ENCODE measurements at places on chromosomes 16 and 17. TPM values are rescaled to one million over a fixed set of nuclear protein-coding genes. Genes with fewer than 3 reads are reported as not detected.

GRCh38 chr17:60086818-60087591, 8.3 kb upstream of the HEATR6 start:
- H3K4me1 ChIP-seq: peaks cover 19% of the 10 kb centered on the region
- H3K36me3 ChIP-seq: no peaks in the 10 kb centered on the region
- no peak overlapping the region for H3K4me3 ChIP-seq
- no peaks in the 10 kb centered on the region for H3K27me3 ChIP-seq

GRCh38 chr16:17261197-17261858, 209.4 kb downstream of the XYLT1 start:
- H3K4me1 ChIP-seq: no peaks in the 10 kb centered on the region
- no peaks in the 10 kb centered on the region for H3K36me3 ChIP-seq
- H3K27ac ChIP-seq: no peak overlapping the region
- no peak for DNase-seq
- H3K27me3 ChIP-seq: no peaks in the 10 kb centered on the region

The KRTAP4-2 gene
- not detected for total RNA-seq

The TBX6 gene
- total RNA-seq: 2.3 TPM

DNA sequence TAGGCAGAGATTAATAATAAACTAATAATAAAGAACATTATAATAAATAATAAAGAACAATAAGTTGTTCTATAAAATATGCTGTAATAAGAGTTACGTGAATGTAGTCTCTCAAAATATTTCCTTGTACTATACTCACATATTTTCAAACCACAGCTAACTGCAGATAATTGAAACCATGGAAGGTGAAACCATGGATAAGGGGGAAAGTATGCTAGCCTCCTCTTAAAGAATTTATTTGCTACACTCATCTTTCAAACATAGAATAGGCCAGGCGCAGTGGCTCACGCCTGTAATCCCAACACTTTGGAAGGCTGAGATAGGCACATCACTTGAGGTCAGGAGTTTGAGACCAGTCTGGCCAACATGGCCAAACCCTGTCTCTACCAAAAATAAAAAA, 18.5 kb downstream of the CYTH1 start:
- no peak overlapping the region for H3K4me3 ChIP-seq
- no peaks in the 10 kb centered on the region for H3K4me1 ChIP-seq

- DNase-seq: no peak
- no peaks in the 10 kb centered on the region for H3K27me3 ChIP-seq
- H3K4me3 ChIP-seq: no peak overlapping the region
- H3K27ac ChIP-seq: no peak overlapping the region
Observed at GRCh38 chr17:58335779-58336455, 7.3 kb upstream of the TSPOAP1 start.

DNA sequence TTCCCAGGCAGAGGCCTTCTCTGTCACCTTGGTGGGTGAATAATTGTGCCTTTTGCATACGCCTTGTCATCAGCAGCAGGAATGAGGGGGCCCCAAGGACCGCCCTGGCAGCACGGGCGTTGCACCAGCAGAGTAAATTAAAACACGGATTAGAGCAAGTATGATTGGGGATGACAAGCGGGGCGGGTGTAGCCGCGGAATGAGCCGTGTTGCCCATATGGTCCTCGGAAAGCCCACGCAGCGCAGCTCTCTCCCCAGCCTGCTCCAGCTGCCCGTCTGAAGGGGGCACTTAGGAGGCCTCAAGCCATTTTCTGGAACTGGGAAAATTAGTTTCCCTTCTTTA, 299.4 kb upstream of the IRX3 start:
- peak overlapping the region; percentile 83 for H3K27ac ChIP-seq
- no peaks in the 10 kb centered on the region for H3K36me3 ChIP-seq

The NOD2 gene
- 3.3 TPM for total RNA-seq

DNA sequence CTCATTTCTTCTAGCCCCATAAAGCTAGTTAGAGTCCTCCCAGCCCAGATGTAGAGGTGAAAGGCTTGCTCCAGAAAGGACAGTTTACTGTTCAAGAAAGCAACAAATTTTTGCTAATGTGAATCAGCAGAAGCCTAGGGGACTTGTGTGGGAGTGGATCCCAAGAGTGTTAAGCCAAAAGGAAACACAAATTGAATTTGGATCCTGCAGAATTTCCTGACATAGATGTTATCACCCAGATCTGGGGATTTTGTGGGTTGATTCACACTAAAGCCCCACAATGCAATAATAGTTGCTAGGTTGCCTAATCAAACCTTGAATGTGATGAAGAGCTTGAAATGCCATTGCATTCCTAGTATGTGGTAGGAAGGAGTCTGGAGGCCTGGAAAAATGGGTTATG, 135.2 kb upstream of the HS3ST3A1 start:
- no peak overlapping the region for H3K27ac ChIP-seq
- no peaks in the 10 kb centered on the region for H3K27me3 ChIP-seq
- no peaks in the 10 kb centered on the region for H3K36me3 ChIP-seq
- DNase-seq: no peak
- no peaks in the 10 kb centered on the region for H3K4me1 ChIP-seq

The MARCHF10 gene
- total RNA-seq: not detected

DNA sequence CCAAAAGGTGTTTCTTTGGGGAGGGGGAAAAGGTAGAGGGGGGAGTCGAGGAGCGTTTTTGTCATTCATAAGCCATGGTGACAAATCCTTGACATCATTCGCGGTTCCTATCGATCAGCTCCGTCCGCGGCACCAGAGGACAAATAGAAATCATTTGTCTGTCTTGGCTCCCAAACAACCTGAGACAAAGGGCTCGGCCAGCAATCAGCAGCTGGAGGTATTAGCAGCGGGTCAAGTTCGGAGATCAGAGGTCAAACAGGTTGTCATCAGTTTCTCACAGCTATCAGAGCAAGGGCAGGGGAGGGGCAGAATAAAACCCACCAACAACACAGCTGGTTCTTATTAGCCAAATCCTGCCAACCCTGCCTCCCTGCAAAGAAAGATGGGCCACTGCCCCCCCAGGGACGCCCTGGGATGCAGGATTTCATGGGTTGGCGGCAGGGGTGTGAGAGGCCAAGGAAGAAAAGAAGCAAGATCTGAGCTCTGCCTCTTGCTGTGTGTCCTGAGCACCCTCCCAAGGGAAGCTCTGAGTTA, 145.3 kb upstream of the LHX1 start:
- DNase-seq: no peak
- H3K27ac ChIP-seq: no peak overlapping the region
- no peak overlapping the region for H3K4me3 ChIP-seq
- peaks cover 18% of the 10 kb centered on the region for H3K4me1 ChIP-seq

The WFIKKN1 gene
- total RNA-seq: 6.8 TPM

- no peaks in the 10 kb centered on the region for H3K36me3 ChIP-seq
- H3K4me3 ChIP-seq: no peak overlapping the region
- no peaks in the 10 kb centered on the region for H3K4me1 ChIP-seq
- no peak overlapping the region for H3K27ac ChIP-seq
- peak; percentile 77 for DNase-seq
Observed at GRCh38 chr16:17556276-17557052, 85.7 kb upstream of the XYLT1 start.

- no peaks in the 10 kb centered on the region for H3K36me3 ChIP-seq
- peak; percentile 47 for DNase-seq
- no peak overlapping the region for H3K4me3 ChIP-seq
- H3K27ac ChIP-seq: 0 out of 2 replicates have a peak overlapping the region, but pooled peaks have one; percentile 39
- H3K4me1 ChIP-seq: no peaks in the 10 kb centered on the region
Observed at GRCh38 chr16:69481901-69482341, 57.5 kb downstream of the CYB5B start.

DNA sequence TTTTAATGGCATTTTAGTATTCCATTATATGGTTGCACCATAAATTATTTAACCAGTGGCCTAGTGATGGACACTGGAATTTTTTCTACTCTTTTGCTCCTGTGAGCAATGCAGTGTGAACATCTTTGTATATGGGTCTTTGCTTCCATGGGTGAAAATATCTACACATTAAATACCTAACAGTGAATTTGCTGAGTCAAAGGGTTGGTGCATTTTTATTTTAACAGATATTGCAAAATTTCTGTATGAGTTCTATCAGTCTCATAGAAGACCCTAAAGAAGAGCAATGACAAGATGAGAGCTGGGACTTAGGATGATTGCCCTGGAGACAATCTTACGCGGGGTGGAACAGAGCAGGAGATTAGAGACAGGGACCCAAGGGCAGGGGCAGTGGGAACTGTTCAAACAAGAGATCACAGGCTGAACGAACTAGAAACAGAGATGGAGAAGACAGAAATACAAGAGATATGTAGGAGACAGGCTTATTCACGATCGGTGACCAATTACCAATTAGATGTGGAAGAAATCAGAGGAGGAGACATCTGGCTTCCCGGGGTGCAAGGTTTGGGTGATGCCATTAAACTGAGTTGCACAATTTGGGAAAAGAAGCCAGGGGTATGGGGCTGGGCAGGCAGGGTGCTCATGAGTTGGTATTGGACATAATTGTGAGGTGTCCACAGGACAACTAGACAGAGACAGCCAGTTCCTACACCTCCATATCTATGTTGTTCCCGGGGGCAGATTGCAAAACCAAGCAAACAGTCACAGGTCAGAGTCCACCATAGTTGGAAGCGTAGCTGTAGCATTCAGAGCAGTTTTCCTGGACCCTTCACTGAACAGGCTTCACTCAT, 39.9 kb upstream of the LONP2 start:
- no peak overlapping the region for H3K4me3 ChIP-seq
- H3K4me1 ChIP-seq: no peaks in the 10 kb centered on the region
- no peak overlapping the region for H3K27ac ChIP-seq
- H3K36me3 ChIP-seq: no peaks in the 10 kb centered on the region

- 0 out of 2 replicates have a peak, but pooled peaks cover 3% of the 10 kb centered on the region for H3K4me1 ChIP-seq
- no peak overlapping the region for H3K27ac ChIP-seq
- H3K36me3 ChIP-seq: no peaks in the 10 kb centered on the region
- no peaks in the 10 kb centered on the region for H3K27me3 ChIP-seq
- no peak for DNase-seq
- no peak overlapping the region for H3K4me3 ChIP-seq
Observed at GRCh38 chr17:15157051-15157450, 108.1 kb downstream of the PMP22 start.

DNA sequence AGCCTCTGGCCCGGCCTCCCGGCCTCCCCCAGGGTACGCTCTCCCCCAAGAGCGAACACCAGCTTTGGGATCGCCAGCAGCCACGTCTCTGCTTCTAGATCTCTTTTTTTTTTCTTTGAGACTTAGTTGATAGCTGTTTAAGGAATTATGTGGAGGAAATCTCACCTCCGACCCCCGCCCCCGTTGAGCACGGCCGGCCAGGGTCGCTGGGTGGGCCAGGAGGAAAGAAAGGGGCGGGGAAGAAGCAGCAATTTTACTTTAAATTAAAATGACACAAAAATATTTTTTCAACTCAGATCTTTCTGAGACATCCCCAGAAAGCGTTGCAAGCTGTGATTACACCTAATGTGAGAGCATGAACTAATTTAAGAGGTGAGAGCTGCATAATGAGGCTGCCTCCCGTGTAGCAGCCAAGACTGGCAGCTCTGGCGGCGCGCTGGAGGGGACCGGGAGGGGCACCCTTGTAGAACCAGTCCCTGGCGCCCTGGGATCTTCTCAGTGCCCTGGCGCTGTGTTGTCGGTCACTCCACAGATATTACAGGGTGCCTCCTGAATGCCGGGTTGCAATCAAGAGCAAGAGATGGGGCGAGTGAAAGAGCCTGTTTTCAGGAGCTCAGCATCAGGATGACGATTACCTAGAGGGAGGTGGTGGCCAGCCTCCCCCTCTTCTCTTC, 1.9 kb upstream of the CBLN1 start:
- peaks cover 75% of the 10 kb centered on the region for H3K27me3 ChIP-seq
- peak overlapping the region; percentile 79 for H3K4me3 ChIP-seq
- no peak overlapping the region for H3K27ac ChIP-seq
- H3K36me3 ChIP-seq: no peaks in the 10 kb centered on the region
- H3K4me1 ChIP-seq: peaks cover 33% of the 10 kb centered on the region

GRCh38 chr17:68777243-68777855, 176.2 kb upstream of the FAM20A start:
- H3K27ac ChIP-seq: no peak overlapping the region
- DNase-seq: peak; percentile 74
- H3K27me3 ChIP-seq: no peaks in the 10 kb centered on the region

The MPV17L gene
- 11.7 TPM for total RNA-seq

- no peak overlapping the region for H3K4me3 ChIP-seq
- H3K27ac ChIP-seq: no peak overlapping the region
- peaks cover 3% of the 10 kb centered on the region for H3K4me1 ChIP-seq
- DNase-seq: no peak
Observed at GRCh38 chr17:81253358-81254131, 14.4 kb downstream of the NDUFAF8 start.

DNA sequence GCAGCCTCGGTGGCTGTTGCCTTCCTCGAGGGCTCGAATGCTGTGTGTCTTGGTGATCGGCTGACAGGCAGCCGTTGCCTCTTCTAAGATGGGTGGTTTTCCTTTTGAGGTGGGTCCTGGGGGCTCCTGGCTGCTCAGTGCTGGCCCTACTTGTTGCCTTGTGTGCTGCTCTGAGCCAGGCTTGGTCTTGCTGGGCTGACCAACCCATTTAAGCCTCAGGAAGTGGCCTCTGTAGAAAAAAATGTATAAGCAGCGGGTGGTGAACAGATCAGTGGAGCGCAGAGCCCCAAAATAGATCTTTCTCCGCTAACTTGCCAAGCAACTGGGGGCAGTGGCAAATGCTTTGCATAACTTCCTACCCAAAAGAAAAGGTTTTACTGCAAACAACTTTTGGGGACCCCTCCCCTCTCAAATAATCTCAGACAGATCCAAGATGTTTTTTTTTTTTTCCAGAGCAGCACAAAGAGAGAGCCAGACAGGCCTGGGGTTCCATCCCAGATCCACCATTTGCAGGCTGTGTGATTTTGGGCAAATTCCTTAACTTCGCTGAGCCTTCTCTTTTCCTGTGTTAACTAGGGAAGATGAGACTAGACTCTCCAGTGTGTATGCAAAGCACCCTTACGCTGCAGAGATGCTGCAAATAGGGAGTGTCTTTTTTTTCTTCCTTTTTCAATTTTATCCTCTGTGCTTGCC, 42.5 kb downstream of the PLCG2 start:
- peak; percentile 42 for DNase-seq
- H3K27me3 ChIP-seq: no peaks in the 10 kb centered on the region
- H3K4me1 ChIP-seq: peaks cover 20% of the 10 kb centered on the region
- H3K27ac ChIP-seq: peak overlapping the region; percentile 15

The CLEC3A gene
- not detected for total RNA-seq

DNA sequence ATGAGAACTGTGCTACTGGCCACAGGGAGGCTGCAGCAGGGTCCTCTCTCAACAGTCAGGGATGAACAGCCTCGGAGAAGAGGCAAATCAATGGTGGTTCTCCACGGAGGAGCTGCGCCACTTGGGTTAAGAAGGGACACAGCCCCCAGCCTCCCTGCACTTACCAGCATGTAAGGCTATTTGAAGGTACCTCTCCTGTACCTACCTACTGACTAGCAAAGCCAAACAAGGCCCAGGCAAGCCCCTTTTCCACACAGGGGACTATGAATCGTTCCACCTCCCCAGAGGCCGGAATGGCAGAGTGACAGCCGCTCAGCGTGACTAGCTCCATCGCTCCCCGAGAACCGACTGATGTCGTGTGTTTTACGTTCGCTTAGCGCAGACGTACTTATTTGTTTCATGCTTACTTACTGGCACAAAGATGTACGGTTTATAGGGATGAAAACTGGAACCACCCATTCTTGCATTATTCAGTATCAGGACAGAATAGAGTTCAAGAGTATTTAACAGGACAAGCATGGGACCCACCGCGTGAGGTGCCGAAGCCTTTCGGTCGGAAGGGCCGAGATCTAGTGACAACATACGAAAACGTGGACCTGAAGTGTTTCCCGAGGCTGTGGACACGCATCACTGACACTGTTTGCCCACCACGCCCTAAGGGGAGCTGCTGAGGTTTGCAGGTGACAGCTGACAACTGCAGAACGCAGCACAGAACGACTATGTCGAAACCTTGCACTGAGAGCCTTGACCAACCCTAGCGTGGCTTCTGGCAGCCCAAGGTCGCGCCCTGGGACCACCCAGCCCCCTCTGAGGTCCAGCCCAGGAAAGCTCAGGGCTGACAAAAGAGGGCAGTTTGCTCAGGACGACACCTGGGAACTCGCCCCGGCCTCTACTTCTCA, 1.0 kb downstream of the TEPSIN start:
- no peak overlapping the region for H3K27ac ChIP-seq
- no peaks in the 10 kb centered on the region for H3K27me3 ChIP-seq
- H3K36me3 ChIP-seq: no peaks in the 10 kb centered on the region
- H3K4me3 ChIP-seq: peak overlapping the region; percentile 96
- no peaks in the 10 kb centered on the region for H3K4me1 ChIP-seq
- DNase-seq: no peak

All from GM23338 (cell line).